ENCODE measurements at places on chromosomes 5 and 9. TPM values are rescaled to one million over a fixed set of nuclear protein-coding genes. Genes with fewer than 3 reads are reported as not detected.

The SPINK1 gene
- total RNA-seq = 64.5 TPM

DNA sequence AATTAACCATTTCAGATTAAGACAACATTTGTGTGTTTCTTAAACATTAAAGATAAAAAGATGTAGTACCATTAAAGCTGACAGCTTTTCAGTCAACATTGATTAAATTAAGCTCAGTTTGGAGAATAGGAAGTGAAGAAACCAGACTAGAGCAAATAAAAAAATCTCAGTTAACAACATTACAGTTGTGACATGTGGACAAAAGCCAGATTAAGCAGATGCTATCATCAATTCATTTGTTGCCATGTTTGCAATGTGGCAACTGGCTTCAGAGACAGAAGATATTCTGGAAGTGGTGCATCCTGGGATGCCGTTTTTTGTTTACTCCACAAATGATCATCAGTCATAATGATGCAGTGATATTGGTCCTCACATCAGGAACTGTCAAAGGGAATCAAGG, 70.3 kb upstream of the CNTLN start:
- no peaks in the 10 kb centered on the region for H3K4me1 ChIP-seq
- no peak for DNase-seq
- H3K36me3 ChIP-seq = no peaks in the 10 kb centered on the region

DNA sequence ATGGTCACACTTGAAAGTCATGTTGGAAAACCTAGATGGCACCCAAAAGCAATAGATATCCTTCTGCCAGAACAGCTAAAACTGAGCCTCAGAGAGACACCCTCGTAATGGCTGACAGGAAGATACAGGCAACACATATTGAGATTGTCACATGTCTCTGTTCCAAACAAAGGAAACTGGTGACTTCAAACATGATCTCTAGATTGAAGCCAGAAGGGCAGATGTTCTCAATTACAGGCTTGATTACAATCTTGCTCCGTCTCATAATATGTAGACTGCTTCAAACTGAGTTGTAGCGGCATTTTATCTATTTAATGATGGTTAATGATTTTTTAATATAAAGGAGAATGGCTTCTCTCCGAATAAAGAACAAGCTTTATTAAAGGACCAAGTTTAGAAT, 774.3 kb downstream of the KCTD16 start:
- no peak for DNase-seq
- no peak overlapping the region for H3K27ac ChIP-seq
- no peaks in the 10 kb centered on the region for H3K27me3 ChIP-seq
- H3K4me3 ChIP-seq = no peak overlapping the region
- H3K4me1 ChIP-seq = no peaks in the 10 kb centered on the region

The NEUROG1 gene
- not detected for total RNA-seq

DNA sequence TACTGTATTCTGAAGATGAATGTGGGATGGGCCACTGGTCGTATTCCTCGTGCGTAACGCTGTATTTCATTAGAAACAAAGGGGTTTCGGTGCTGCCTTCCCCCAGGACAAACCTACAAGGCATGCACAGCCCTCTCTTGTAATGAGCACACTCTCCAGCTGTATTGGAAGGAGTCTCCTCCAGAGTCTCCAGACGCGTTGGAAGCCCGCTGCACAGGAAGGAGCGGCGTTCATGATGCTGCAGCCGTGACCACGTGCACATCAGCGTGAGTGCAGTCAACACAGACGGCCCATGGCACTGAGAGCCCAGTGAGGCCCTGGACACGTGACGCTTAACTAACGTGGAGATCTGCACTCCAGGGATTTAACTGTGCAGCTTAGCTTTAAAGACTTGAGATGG, 209.0 kb upstream of the IRX1 start:
- H3K36me3 ChIP-seq = no peaks in the 10 kb centered on the region
- H3K4me3 ChIP-seq = no peak overlapping the region
- no peaks in the 10 kb centered on the region for H3K27me3 ChIP-seq
- H3K27ac ChIP-seq = no peak overlapping the region

DNA sequence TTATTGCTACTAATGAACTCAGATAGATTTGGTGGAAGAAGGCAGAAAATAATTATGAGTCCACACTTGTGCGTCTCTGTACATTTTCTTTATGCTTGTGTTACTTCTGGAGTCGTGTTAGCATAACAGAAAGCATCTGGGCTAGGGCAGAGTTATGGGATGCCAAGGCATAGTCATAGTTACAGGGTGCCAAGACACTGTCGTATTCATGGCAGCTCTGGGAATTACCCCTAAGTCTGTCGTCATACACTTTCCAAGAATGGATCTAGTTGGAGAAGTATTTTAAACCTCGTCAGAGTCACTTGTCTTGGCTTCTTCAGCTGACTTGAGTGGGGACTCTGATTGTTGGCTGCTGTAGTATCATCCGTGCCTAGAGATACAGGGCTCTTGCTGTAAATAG, 27.7 kb downstream of the CAMK4 start:
- no peaks in the 10 kb centered on the region for H3K36me3 ChIP-seq
- no peak overlapping the region for H3K27ac ChIP-seq

DNA sequence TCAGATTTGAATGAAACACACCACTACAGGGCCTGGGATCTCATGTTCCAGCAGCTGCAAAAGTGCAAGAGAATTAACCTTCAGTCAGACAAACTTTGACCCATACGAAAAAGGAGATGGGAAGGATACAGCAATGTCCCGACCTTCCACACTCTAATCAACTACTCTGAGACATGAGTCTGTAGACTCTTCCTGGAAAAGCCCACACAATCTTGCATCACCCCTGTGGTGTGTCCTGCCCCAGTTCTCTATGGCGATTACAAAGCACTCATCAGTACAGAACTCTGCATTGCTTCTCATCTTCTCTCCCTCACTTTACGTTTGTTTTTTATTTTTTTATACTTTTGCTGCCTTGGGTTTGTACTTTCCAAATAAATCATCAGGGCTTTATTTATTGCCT, 241.0 kb upstream of the KIF2A start:
- H3K27ac ChIP-seq = no peak overlapping the region
- H3K4me1 ChIP-seq = peaks cover 2% of the 10 kb centered on the region
- no peak for DNase-seq
- no peaks in the 10 kb centered on the region for H3K27me3 ChIP-seq
- no peaks in the 10 kb centered on the region for H3K36me3 ChIP-seq

GRCh38 chr9:18396102-18396728, 77.7 kb upstream of the ADAMTSL1 start:
- H3K27me3 ChIP-seq = no peaks in the 10 kb centered on the region
- no peaks in the 10 kb centered on the region for H3K36me3 ChIP-seq
- peaks cover 19% of the 10 kb centered on the region for H3K4me1 ChIP-seq
- H3K4me3 ChIP-seq = no peak overlapping the region

DNA sequence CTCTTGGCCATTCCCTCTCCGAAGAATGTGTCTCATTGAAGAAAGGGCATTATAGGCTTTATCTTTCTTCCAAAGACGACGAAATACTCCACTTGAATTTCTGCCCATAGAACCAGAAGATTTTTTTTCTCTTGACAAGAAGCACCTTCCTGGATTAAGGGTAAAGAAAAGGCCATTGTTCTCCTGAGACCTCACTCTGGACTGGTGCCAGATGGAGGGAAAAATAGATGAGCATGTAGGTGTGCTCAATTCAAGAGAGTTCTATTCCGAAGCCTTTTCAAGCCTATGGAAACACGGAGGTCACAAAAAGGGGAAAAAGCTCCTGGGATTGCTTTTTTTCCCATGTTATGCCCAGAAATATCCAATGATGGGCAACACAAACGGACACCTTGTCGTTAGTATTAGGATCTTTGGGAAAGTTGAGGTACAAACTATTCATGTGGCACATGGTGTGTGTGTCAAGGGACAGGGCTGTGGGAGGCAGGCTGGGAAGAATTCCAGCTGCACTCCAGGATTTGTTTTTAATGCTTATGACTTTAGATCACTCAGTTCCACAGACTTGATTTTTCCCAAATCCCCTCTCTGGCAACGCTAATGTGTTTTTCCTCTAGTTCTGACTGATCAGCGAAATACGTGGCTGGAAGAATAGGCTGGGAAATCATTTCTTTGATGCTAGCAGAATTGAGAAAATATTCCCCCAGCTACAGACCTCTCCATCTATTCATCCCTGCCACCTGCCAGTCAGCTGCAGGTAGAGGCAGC, 89.9 kb downstream of the SIL1 start:
- no peak overlapping the region for H3K27ac ChIP-seq
- H3K36me3 ChIP-seq = no peaks in the 10 kb centered on the region
- H3K27me3 ChIP-seq = no peaks in the 10 kb centered on the region
- no peak for DNase-seq
- H3K4me3 ChIP-seq = no peak overlapping the region

DNA sequence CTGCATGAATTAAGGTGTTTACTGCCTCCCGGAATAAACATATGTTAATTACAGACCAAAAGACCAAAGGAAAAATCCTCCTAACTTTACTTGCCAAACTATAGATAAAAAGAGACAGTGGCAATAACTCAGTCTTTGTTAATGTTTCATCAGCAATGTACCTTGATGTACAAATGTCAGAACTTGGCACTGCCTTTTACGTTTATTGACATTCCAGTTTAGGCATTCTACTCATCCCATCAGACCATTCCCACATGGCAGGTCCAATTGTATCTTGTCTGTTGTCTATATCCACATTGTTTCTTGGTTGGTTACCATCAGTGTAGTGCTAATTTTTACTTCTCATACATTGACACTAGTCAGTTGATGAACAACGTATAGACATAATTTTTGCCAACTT, 85.5 kb downstream of the TEX10 start:
- H3K27ac ChIP-seq = no peak overlapping the region
- no peak for DNase-seq
- no peaks in the 10 kb centered on the region for H3K27me3 ChIP-seq

GRCh38 chr5:131883984-131884383, 61.5 kb downstream of the MEIKIN start:
- no peaks in the 10 kb centered on the region for H3K27me3 ChIP-seq
- no peak overlapping the region for H3K4me3 ChIP-seq
- DNase-seq = no peak
- no peaks in the 10 kb centered on the region for H3K36me3 ChIP-seq
- no peak overlapping the region for H3K27ac ChIP-seq
- H3K4me1 ChIP-seq = no peaks in the 10 kb centered on the region

The SURF2 gene
- 15.3 TPM for total RNA-seq

- H3K36me3 ChIP-seq = no peaks in the 10 kb centered on the region
- H3K27me3 ChIP-seq = peaks cover 3% of the 10 kb centered on the region
- peak overlapping the region; percentile 65 for H3K4me3 ChIP-seq
Observed at GRCh38 chr9:69325409-69326212, 596 bp downstream of the ENTREP1 start.

DNA sequence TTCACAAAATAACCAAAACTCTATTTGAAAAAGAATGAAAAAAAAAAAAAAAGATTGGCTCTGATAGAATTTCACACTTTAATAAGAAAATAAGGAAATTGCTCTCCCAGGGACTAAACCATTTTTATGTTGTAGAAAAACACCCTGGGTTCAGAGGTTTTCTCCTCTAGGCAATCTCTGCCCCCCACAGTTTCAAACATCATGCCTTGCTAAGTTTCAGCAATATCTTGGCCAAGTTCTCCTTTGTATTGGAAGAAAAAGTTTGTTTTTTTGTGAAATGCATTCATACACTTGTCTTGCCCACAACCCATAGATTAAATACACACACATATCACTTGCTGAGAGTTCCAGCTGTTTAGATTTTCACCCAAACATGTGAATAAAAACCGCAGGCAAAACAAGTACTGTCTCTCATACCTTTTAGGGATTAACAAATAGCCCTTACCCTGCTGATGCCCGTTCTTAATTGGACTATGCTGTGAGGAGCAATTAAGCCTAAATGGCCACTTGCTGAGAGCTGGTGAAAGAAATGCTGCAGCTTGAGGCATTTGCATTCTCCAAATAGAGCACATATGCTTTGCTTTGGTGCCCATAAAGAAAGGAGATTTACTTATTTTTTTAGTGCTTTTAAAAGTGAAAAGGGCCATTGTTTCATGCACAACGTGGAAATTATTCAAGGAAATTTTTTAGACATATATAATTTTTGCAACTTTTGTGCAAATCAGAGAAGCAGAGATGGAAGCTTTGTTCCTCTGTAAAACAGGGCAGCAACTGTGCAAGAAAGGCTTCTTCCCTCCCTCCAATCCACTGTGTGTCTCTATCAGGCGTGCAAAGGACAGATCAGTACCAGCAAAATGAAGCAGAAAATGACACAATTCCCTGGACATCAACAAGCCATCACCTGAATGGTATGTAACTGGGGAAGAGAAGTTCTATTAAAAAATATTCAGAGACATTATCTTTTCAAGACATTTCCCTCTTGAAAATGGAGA, 262.4 kb upstream of the KIF2A start:
- DNase-seq = no peak
- no peaks in the 10 kb centered on the region for H3K4me1 ChIP-seq
- H3K36me3 ChIP-seq = no peaks in the 10 kb centered on the region
- peaks cover 3% of the 10 kb centered on the region for H3K27me3 ChIP-seq

- H3K27me3 ChIP-seq = no peaks in the 10 kb centered on the region
- H3K27ac ChIP-seq = no peak overlapping the region
- no peak for DNase-seq
- H3K4me1 ChIP-seq = no peaks in the 10 kb centered on the region
- no peaks in the 10 kb centered on the region for H3K36me3 ChIP-seq
Observed at GRCh38 chr5:15191012-15191411, 309.0 kb upstream of the FBXL7 start.

DNA sequence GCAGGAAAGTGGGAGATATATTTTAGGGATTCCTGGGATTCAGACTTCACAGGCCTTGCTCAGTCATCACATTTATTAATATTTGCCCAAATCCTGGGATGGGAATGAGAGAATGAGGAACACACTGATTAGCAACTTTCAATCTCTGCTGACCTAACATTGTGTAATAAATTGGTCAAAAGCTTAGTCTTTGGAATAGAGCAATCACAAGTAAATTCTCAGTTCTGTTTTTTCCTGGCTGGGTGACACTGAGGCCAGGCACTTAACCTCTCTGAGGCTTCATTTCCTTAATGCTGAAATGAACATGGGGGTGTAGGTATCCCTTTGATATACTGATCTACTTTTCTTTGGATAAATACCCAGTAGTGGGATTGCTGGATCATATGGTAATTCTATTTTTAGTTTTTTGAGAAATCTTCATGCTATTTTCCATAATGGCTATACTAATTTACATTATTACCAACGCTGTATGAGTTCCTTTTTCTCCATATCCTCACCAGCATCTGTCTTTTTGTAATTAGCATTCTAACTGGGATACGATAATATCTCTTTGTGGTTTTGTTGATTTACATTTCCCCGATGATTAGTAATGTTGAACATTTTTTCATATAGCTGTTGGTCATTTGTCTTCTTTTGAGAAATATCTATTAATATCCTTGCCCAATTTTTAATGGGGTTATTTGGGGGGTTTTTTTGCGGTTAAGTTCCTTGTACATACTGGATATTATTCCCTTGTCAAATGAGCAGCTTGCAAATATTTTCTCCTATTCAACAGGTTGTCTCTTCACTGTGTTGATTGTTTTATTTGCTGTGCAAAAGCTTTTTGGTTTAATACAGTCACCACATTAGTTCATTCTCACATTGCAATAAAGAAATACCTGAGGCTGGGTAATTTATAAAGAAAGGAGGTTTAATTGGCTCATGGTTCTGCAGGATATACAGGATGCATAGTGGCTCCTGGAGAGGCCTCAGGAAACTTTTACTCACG, 36.8 kb upstream of the NIPBL start:
- H3K4me1 ChIP-seq = no peaks in the 10 kb centered on the region
- no peak overlapping the region for H3K27ac ChIP-seq
- no peaks in the 10 kb centered on the region for H3K36me3 ChIP-seq
- no peaks in the 10 kb centered on the region for H3K27me3 ChIP-seq
